Fibroblast of the conjunctiva (primary cell): ENCODE measurements at places on chromosomes 1 and 21.

DNA sequence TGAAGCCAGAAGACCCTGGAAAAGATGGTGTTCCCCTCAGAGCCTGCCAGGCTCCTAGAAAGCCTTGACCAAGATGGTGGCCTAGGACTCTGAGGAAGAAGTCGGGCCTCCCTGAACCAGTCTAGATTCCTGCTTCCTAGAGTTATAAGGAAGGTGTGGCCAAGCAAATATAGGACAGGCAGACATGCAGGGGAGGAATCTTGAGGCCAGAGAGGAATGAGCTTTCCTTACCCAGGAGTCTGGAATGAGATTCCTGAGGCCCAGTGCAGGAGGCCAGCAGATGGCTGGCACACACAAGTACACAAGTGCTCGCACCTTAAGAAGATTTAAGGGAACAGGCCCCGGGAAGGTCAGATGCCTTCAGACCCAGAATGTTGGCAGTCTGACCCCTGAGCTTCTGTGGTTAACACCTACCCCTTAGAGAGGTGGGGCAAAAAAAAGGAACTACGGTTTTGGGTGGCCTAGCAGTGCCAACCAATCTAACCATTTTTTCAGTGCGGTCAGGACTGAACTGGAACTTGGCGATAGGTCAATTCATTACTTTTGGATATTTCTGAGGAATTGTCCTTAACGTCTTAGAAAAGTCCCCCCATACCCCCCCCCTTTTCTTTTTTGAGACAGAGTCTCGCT is 73.3 kb downstream of the MDM4 start:
- no peak for DNase-seq

DNA sequence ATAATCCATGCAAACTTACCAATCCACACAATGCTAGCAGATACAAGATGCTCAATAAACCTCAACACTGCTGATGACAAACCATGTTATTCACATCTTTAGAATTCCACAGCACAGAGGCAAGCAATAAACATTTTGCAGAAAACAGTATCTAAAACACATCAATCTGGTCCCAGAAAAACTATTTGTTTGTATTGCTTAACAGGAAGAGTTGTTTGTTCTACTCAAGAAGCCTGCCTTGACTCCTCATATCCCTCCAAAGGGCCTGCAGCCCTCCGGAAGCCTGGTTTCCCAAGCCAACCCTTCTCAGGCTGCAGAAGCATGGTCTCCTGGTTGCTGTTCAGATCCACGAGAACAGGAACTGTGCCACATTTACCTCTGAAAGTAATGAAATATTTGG is 139.7 kb downstream of the RERE start:
- no peak for DNase-seq

- DNase-seq: no peak
Observed at GRCh38 chr1:168134132-168134531, 2.6 kb downstream of the GPR161 start.

- no peak for DNase-seq
Observed at GRCh38 chr1:164836614-164837018, 277.6 kb downstream of the PBX1 start.

DNA sequence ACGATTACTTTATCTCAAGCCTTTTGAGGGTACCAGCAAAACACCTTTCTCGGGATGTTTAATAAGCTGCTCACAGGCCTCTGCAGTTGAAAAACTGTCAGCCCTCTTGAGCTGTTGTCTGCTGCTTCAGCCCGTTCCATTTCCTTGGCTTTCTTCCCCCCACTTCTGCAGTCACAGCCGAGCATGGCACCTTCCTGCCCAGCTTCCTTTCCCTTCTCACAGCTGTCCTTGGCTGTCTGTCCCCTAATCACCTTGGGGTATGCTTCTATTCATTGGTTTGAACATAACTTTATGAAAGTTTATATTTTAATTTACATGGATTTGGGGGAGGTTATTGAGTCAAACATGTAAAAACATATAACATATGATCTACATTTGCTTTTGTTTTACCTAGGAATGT is 6.9 kb upstream of the PROX1 start:
- DNase-seq: no peak

GRCh38 chr1:117173691-117174090 is 37.0 kb downstream of the VTCN1 start:
- DNase-seq: no peak

DNA sequence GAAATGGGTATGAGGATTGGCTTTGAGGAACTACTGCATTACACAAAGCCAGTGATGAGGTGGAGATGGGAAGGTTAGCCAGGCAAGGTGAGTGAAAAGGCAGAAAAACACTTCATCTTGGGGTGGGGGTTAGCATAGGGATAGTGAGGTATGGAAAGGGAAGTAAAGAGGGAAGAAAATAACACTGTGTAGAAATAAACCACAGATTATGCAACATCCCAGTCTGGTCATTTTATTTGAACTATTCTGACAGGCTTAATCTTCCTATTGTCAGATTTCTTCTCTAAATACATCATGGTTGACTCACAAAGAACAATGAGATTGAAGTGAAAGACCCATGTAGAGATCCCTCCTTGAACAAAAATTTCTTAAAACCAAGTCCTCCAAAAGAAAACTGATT is 640.2 kb downstream of the PTPRC start:
- DNase-seq: no peak

- DNase-seq: no peak
Observed at GRCh38 chr1:158932171-158932570, 819 bp downstream of the PYHIN1 start.

GRCh38 chr1:235972311-235972689 is 92.6 kb downstream of the NID1 start:
- peak; percentile 62 for DNase-seq

GRCh38 chr1:68280286-68280685 is 48.0 kb upstream of the WLS start:
- DNase-seq: no peak

DNA sequence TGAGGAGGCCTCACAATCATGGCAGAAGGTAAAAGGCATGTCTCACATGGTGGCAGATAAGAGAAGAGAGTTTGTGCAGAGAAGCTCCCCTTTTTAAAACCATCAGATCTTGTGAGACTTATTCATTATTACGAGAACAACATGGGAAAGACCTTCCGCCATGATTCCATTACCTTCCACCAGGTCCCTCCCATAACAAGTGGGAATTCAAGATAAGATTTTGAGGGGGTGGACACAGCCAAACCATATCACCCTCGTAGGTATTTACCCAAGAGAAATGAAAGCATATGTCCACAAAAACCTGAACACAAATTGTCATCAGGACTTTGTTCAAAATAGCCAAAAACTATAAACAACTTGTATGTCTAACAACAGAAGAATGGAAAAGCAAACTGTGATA is 45.9 kb upstream of the TENT5C start:
- DNase-seq: no peak

GRCh38 chr1:205259324-205259832 is 31.6 kb downstream of the TMCC2 start:
- DNase-seq: no peak

- no peak for DNase-seq
Observed at GRCh38 chr1:222093518-222093917, 351.6 kb upstream of the DUSP10 start.

- no peak for DNase-seq
Observed at GRCh38 chr1:202659974-202660373, 50.3 kb downstream of the SYT2 start.

DNA sequence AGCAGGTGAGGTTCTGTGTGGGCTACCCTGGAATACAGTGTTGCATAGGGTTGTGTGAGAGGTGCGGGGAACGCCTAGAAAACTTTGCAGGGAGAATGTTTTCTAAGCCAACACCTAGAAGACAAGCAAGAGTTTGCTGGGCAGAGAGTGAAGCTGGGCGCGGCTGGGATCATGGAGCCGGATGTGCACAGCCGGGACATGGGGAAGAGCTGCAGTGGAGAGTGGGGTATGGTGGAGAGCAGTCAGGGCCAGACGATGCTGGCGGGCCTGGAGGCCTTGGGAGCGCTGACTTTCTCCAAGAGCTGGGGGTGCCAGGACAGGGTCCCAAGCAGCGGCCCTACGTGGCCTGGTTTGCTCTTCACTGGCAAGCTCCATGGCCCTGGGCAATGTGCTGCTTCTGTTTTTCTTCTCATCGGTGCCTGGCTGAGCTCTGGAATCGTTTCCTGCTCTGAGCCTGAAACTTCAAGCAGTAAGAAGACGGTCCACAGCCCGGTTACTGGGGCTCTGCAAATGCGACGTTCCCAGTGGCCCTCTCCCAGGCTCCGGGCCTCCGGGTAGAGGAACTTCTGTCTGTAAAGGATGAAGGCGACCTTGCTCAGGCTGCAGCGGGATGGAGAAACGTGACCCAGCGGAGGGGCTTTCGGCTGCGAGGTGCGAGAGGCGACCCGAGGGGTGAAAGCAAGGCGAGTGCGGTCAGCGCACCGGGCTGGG is 51.9 kb upstream of the CD34 start:
- no peak for DNase-seq

DNA sequence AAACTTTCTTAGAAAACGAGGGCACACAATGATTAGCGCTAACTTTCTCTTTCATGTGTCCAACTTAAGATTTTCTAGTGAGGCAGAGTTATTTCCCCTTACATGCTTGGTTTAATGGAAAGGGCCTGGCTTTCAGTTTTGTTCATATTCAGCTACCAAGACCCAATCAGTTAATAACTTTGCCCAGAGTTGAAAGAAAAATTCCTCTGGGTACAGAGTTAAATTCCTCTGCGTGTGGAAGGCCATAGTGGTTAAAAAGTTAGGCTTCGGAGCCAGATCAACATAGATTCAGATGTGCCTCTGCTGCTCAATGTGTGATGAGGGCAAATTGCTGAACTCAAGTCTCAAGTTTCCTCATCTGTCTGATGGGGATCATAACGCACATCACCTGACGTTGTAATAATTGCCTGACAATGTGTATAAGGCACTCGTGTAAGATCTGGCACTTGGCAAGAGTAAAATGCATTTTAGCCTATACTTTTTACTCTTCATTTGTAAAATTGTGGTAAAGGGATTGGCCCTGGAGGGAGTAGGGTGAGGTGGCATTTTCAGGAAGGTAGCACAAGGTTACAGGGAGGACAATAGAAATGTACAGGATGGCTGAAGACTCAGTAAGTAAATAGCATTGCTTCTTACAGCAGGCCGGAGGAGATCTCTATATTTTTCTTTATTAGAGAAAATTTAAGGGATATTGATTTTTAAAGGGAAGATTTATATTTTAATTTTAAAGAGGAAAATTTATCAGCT is 103.4 kb downstream of the ROR1 start:
- DNase-seq: no peak

- no peak for DNase-seq
Observed at GRCh38 chr1:179205284-179205683, 24.2 kb downstream of the ABL2 start.

- DNase-seq: no peak
Observed at GRCh38 chr1:167601442-167602383, 28.3 kb upstream of the RCSD1 start.

DNA sequence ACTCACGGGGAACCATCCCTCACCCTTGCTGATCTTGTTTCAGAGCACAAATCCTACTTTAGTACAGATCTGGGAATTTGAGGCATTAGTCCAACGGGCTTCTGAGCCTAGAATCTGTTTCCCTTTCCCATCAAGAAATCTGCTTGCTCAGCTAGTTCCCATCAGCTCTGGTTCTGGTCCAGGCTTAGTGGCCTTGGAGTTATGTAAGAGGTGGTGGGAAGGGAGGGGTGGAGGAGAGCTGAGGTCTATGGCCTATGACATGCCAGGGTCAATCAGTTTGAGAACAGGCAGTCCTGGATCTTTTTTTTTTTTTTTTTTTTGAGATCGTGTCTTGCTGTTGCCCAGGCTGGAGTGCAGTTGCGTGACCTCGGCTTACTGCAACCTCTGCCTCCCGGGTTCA is 4.1 kb downstream of the GSTM1 start:
- DNase-seq: no peak

- no peak for DNase-seq
Observed at GRCh38 chr1:186275822-186276221, 99.2 kb downstream of the TPR start.

- DNase-seq: no peak
Observed at GRCh38 chr1:197435224-197435623, 167.2 kb downstream of the CRB1 start.

- no peak for DNase-seq
Observed at GRCh38 chr1:246476771-246477170, 30.3 kb downstream of the SMYD3 start.

DNA sequence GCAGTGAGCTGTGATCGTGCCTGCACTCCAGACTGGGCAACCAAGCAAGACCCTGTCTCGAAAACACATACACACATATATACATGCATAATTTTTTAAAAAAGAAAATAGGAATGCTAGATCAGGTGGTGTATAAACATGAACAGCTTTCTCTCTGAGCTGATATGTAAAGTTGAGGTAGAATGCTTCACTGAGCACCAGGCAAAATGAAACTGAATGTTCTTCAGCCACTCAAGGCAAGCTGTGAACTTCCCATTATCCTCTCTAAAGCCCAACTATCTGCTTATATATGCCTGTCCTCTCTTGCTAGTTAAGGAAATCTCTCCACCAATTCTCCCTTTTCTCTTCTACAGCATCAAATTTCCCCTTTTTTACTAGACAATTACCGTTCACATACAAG is 93.0 kb downstream of the NUF2 start:
- DNase-seq: no peak

GRCh38 chr21:32917362-32918135 is 108.2 kb upstream of the OLIG2 start:
- DNase-seq: no peak

DNA sequence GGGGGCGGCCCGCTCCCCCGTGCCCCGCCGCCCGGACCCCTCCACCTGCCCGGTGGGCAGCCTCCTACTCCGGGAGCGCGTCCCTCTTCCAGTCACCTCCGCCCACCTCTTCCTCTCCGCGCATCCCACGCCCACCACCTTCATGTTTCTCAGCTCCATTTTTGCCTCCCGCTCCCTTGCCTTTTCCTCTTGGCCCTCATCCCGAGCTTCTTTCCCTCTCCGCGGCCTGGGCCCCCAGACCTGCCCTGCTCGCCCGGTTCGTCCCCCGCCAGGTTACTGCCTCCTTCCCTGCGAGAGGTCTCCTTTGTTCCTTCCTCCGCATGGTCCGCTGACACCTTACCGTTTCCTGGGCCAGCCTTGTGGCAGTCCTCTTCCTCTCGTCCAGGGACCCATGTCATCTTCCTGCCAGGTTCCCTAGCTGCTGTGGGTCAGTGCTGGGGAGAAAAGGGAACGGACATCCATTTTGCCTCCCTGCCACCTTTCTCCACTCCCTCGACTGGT is 563 bp downstream of the QSOX1 start:
- no peak for DNase-seq

DNA sequence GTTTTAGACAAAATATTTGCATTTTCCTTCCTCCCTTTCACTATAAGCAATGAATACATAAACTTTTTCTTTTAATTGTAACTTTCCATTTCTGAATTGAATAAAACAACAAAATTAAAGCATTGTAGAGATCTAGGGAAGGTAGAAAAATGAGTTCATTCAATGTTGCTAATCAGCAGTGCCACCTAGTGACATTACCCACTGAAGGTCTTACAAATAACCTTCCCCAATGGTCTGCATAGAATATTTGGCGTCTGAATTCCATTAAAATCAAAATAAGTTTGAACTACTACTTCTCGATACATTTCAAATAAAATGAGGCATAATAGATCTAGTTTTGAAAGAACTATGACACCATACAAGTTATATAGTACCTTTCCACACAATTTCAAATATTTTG is 19.6 kb downstream of the FH start:
- DNase-seq: peak; percentile 36
